ENCODE measurements at places on chromosomes 12 and 14.

- DNase-seq = no peak
- peaks cover 31% of the 10 kb centered on the region for H3K36me3 ChIP-seq
- no peak overlapping the region for H3K27ac ChIP-seq
- H3K4me3 ChIP-seq = no peak overlapping the region
Observed at GRCh38 chr14:96821501-96821900, 24.3 kb downstream of the VRK1 start.

- no peaks in the 10 kb centered on the region for H3K4me1 ChIP-seq
- no peaks in the 10 kb centered on the region for H3K27me3 ChIP-seq
- no peak overlapping the region for H3K27ac ChIP-seq
- H3K4me3 ChIP-seq = no peak overlapping the region
- H3K36me3 ChIP-seq = no peaks in the 10 kb centered on the region
Observed at GRCh38 chr12:16618256-16618655, 12.3 kb upstream of the LMO3 start.

DNA sequence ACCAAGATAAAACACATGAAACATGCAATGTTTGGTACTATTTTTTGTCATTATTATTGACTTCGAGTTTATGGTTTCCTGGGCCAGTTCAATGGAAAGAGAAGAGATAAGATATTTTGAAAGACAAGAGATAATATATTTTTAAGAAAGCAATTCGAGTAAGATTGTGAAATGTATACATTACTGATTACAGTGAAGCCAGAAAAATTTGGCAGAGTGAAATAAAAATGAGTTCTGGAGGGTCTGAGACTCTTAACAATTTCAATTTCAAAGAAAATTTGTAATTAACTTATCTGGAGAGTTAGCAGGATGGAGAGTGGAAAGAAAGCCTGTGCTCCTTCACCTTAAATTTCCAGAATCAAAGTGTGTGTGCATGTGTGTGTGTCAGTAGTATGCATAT, 17.3 kb downstream of the CCER1 start:
- no peak for DNase-seq
- no peaks in the 10 kb centered on the region for H3K4me1 ChIP-seq
- H3K4me3 ChIP-seq = no peak overlapping the region
- H3K36me3 ChIP-seq = no peaks in the 10 kb centered on the region
- H3K27me3 ChIP-seq = peaks cover 8% of the 10 kb centered on the region

DNA sequence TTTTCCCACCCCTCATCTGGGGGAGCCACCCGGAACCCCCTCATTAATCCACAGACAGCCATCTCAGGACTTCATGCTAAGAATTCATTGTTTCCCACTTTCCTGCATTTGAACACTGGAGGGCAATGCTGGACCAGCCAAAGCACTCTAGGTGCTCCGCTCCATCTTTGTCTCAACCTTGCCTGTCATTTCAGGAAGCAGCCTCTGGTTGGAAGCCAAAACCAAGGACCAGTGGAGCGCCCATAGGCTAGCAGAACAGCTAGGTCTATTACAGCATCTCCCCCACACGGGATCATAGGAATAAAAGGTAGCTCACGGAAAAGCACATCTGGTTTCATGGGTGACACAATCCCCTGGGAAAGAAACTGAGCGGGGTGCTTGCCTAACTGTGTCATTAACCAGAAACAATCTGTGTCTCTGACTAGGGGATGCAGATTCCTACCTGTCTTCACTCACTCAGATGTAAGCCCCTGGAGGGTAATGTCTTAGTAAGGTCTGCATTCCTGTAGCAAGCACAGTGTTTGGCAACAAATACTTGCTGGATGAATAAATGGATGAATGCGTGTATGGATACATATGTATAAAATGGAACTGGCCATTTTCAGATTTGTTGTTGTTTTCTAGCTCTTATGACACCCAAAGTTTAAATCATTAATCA, 197.0 kb downstream of the DAD1 start:
- H3K27me3 ChIP-seq = no peaks in the 10 kb centered on the region
- no peak overlapping the region for H3K4me3 ChIP-seq
- peak; percentile 2 for DNase-seq
- H3K36me3 ChIP-seq = no peaks in the 10 kb centered on the region

DNA sequence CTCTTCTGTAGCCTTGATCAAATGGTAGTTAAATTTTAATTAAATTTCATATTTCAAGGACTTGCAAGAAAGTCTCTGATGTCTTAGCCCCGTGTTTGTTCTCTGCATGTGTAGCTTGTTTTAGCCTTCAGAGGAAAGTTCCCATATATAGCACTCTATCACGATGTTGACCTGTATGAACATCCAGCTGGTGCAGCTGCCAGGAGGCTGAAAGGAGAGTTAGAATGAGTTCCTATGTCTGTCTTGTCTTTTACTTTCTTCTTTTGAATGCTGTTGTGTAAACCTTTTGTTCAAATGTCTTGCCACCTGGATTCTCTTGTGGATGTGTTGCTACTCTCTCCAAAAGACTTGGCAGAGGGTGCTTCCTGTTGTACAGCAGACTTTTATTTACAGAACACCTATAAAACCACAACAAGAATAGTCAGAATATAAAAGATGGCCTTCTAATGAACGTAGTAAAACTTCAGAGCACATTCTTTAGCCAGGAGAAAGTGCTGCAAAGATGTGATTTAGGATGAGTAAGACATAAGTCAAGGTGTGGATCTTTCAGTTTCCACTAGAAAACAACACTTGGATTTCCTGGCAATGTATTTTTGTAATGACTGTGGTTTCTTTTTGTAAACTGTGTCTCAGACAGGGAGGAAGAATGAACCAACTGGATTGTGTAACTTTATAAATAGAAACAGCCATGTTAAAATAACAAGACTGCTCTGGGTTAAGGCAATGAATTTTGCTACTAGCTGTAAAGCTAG, 17.2 kb downstream of the NAV3 start:
- H3K27me3 ChIP-seq = no peaks in the 10 kb centered on the region
- no peak overlapping the region for H3K4me3 ChIP-seq
- DNase-seq = no peak
- no peak overlapping the region for H3K27ac ChIP-seq
- no peaks in the 10 kb centered on the region for H3K36me3 ChIP-seq
- no peaks in the 10 kb centered on the region for H3K4me1 ChIP-seq

DNA sequence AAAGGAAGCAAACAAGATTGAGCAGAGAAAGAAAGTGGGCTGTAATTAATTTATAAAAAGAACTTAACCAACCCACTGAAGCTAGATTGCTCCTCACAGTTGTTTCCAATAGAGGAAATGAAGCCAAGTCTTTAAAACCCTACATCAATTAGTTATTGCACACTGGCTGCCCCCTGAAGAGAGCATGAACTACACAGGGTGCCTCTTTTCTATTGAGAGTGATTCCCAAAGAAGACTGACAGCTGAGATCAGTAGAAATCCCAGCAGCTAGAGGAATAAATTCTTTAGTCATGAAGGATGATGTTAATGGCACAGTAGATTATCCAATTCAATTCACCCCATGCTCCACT, 8.6 kb upstream of the USP15 start:
- H3K27me3 ChIP-seq = peaks cover 3% of the 10 kb centered on the region
- peak overlapping the region; percentile 71 for H3K27ac ChIP-seq
- H3K4me1 ChIP-seq = peaks cover 34% of the 10 kb centered on the region
- no peak for DNase-seq

- peaks cover 48% of the 10 kb centered on the region for H3K4me1 ChIP-seq
- DNase-seq = no peak
- no peaks in the 10 kb centered on the region for H3K36me3 ChIP-seq
- no peak overlapping the region for H3K27ac ChIP-seq
- no peak overlapping the region for H3K4me3 ChIP-seq
Observed at GRCh38 chr14:100641274-100641860, 54.1 kb upstream of the BEGAIN start.

GRCh38 chr14:105480807-105481801, 5.6 kb upstream of the CRIP1 start:
- peak overlapping the region; percentile 71 for H3K4me3 ChIP-seq
- peaks cover 21% of the 10 kb centered on the region for H3K27me3 ChIP-seq
- DNase-seq = peak; percentile 95
- H3K36me3 ChIP-seq = peaks cover 2% of the 10 kb centered on the region
- peak overlapping the region; percentile 94 for H3K27ac ChIP-seq

GRCh38 chr14:61477712-61478462, 156.5 kb downstream of the PRKCH start:
- peaks cover 70% of the 10 kb centered on the region for H3K36me3 ChIP-seq
- H3K4me1 ChIP-seq = peaks cover 95% of the 10 kb centered on the region
- peak overlapping the region; percentile 96 for H3K27ac ChIP-seq
- peak; percentile 50 for DNase-seq
- H3K27me3 ChIP-seq = peaks cover 3% of the 10 kb centered on the region
- H3K4me3 ChIP-seq = peak overlapping the region; percentile 73

- no peak overlapping the region for H3K27ac ChIP-seq
- no peak overlapping the region for H3K4me3 ChIP-seq
- peaks cover 27% of the 10 kb centered on the region for H3K4me1 ChIP-seq
- DNase-seq = no peak
- H3K27me3 ChIP-seq = no peaks in the 10 kb centered on the region
Observed at GRCh38 chr14:89479802-89480201, 62.8 kb upstream of the FOXN3 start.

GRCh38 chr12:132503618-132504204, 13.8 kb downstream of the FBRSL1 start:
- H3K4me3 ChIP-seq = no peak overlapping the region
- H3K27ac ChIP-seq = no peak overlapping the region
- H3K27me3 ChIP-seq = no peaks in the 10 kb centered on the region
- DNase-seq = no peak

DNA sequence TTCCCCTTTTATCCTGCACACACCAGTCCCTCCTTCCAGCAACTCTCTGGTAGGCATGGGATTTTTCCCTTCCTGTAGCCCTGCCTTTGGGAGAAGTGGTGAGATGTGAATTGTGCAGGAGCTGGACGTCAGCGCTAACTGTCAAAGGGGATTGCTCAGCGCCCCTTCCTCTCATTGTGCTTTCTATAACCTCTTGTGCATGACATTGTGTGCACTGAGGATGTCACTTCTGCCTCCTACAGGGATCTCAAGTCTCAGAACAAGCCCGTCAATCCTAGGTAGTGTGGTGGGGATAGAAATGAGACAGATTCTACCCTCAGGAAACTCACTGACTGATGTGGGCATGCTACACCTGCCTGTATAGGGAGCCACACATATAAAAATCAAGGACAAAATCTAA, 8.7 kb downstream of the KCNA5 start:
- H3K27me3 ChIP-seq = peaks cover 6% of the 10 kb centered on the region
- H3K4me3 ChIP-seq = no peak overlapping the region
- H3K4me1 ChIP-seq = peaks cover 13% of the 10 kb centered on the region
- H3K27ac ChIP-seq = no peak overlapping the region
- DNase-seq = no peak
- no peaks in the 10 kb centered on the region for H3K36me3 ChIP-seq

DNA sequence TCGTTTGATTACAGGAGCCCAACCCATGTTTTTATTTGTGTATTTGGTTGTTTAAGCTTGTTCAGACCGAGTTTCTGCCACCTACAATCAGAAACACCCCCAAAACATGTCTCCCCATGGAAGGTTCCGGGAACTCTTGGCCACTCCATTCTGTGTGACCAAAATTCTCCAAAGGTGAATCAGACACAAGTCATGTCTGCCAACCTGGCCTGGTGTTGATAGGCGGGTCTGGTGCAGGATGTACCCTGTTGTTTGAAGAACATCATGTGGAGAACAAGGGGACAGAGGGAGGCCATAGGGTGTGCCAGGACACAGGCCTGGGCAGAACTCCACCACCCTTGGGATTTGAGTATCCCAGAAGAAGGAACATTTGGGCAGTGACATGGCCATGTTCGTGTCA, 147.1 kb upstream of the MYL2 start:
- no peak overlapping the region for H3K27ac ChIP-seq
- DNase-seq = no peak
- H3K36me3 ChIP-seq = no peaks in the 10 kb centered on the region
- no peak overlapping the region for H3K4me3 ChIP-seq
- peaks cover 7% of the 10 kb centered on the region for H3K4me1 ChIP-seq

GRCh38 chr14:106872611-106873446, 1346.4 kb downstream of the TMEM121 start:
- H3K27me3 ChIP-seq = peaks cover 28% of the 10 kb centered on the region
- H3K36me3 ChIP-seq = no peaks in the 10 kb centered on the region
- DNase-seq = peak; percentile 92
- peak overlapping the region; percentile 15 for H3K27ac ChIP-seq
- peak overlapping the region; percentile 48 for H3K4me3 ChIP-seq

- H3K27ac ChIP-seq = no peak overlapping the region
- no peaks in the 10 kb centered on the region for H3K36me3 ChIP-seq
- DNase-seq = no peak
- no peak overlapping the region for H3K4me3 ChIP-seq
- H3K27me3 ChIP-seq = peaks cover 2% of the 10 kb centered on the region
Observed at GRCh38 chr14:94960285-94961001, 190.5 kb upstream of the GSC start.

DNA sequence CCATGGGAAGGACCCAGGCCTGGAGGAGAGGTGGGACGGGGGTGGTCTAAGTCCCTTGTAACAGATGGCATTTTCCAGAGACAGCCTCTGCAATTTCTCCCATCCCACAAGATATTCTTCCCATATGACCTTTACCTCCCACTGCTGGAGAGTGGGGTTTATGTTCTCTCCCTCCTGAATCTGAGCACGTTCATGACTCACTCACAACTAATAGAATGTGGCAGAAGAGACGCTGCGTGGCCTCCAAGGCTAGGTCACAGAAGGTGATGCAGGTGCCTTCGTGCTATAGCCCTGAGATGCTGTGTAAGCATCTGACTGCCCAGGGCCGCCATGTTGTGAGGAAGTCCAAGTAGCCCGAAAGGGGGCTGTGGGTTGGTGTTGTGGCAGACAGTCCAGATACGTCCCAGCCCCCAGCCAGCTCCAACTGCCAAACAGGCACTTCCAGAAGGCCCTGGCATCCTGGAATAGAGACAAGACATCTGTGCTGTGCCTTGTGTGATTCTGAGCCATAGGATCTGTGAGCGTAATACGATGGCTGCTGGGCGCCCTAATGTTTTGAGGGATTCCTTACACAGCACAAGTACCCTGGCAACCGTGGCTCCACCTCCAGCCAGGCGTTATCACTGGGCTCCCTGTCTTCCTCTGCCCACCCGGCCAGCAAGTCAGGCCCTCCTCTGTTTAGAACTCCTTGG, 56.1 kb upstream of the NCOR2 start:
- no peaks in the 10 kb centered on the region for H3K4me1 ChIP-seq
- DNase-seq = no peak
- H3K27ac ChIP-seq = no peak overlapping the region
- H3K36me3 ChIP-seq = no peaks in the 10 kb centered on the region
- H3K27me3 ChIP-seq = no peaks in the 10 kb centered on the region

DNA sequence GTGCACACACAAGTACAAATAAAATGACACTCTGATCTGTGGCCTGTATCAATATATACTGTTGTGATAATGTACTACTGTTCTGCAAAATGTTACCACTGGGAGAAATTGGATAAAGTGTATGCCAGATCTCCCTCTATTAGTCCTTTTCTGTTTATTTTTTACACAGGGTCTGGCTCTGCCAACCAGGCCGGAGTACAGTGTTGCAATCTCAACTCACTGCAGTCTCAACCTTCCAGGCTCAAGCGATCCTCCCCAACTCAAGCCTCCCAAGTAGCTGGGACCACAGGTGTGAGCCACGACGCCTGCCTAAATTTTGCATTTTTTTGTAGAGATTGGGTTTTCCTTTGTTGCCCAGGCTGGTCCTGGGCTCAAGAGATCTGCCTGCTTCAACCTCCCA, 1.9 kb downstream of the NT5DC3 start:
- DNase-seq = no peak
- H3K4me1 ChIP-seq = peaks cover 21% of the 10 kb centered on the region
- no peak overlapping the region for H3K4me3 ChIP-seq
- H3K36me3 ChIP-seq = peaks cover 13% of the 10 kb centered on the region
- H3K27me3 ChIP-seq = no peaks in the 10 kb centered on the region

GRCh38 chr12:3247077-3247476, 169.9 kb downstream of the TSPAN9 start:
- H3K27me3 ChIP-seq = no peaks in the 10 kb centered on the region
- no peak for DNase-seq
- H3K4me3 ChIP-seq = no peak overlapping the region
- H3K4me1 ChIP-seq = peaks cover 11% of the 10 kb centered on the region

GRCh38 chr12:65004270-65004669, 116.8 kb downstream of the WIF1 start:
- H3K4me1 ChIP-seq = no peaks in the 10 kb centered on the region
- H3K27me3 ChIP-seq = peaks cover 6% of the 10 kb centered on the region
- no peak overlapping the region for H3K4me3 ChIP-seq
- no peak for DNase-seq
